ENCODE measurements at places on chromosomes 16 and 17.

DNA sequence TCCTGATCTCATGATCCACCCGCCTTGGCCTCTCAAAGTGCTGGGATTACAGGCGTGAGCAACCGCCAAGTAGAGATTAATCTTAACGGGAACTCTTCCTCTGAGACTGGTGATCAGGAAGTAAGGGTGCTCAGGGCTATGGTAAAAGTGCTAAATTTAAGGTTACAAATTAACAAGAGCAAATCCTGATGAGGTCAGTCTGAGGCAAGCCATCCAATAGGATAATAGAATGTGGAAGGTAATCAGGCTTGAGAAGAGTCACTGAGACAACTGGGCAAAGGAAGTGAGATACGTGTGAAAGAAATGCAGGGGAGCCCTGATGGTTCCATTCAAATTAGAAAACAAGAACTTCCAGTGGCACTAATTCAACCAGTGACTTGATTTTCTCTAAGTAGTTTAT lies 69.1 kb downstream of the CACNG1 start:
- DNase-seq: no peak

DNA sequence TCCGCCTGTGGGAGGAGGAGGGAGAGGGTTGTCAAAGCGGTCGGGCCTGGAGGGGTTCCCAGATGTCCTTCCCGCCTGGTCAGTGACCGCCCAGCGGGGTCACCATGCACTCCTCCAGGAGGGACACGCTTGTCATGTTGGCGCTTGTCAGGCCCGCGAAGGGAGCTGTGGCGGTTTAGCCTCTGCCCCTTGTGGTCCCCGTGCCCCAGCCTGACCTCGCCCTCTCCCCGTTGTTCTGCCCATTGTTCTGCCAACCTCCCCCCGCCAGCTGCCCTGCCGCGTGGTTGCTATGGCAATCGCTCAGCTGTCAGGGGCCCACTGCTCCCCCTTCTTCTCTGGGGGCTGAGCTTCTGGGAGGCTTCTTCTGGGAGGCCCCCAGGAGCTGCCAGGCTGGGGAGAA lies 146.4 kb upstream of the CIBAR2 start:
- no peak for DNase-seq

- DNase-seq: no peak
Measured at GRCh38 chr16:8310323-8310722, 280.0 kb downstream of the TMEM114 start.

- no peak for DNase-seq
Measured at GRCh38 chr16:11629071-11630030, 38.9 kb upstream of the SNN start.

- DNase-seq: no peak
Measured at GRCh38 chr17:63113167-63113566, 147.1 kb downstream of the TANC2 start.
